Mesothelial cell of epicardium (in vitro differentiated cells): ENCODE measurements at places on chromosomes 13 and 19. TPM values are rescaled to one million over a fixed set of nuclear protein-coding genes. Genes with fewer than 3 reads are reported as not detected.

DNA sequence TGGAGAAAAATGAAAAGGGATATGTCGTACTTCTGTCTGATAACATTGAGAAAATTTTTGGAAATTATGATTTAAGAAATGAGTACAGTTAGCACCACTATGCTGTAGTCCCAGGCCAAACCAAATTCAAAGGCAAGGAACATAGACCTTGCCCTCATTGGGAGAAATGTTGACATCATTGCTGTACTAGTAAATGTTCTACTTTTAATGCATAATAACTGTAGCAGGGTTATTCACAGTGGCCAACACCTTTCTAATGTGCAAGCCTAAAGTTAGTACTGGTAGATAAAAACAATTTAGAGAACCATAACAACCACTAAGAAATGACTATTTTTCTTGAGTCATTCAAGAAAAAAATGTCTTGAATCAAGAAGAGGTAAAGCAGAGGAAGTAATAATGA is 792.6 kb upstream of the GPC6 start:
- no peak overlapping the region for H3K4me3 ChIP-seq
- H3K27me3 ChIP-seq: no peaks in the 10 kb centered on the region
- H3K27ac ChIP-seq: no peak overlapping the region

GRCh38 chr19:47819858-47820257 is 1.9 kb upstream of the CRX start:
- H3K27me3 ChIP-seq: peaks cover 15% of the 10 kb centered on the region
- no peak overlapping the region for H3K4me3 ChIP-seq
- peak overlapping the region; percentile 41 for H3K27ac ChIP-seq
- DNase-seq: no peak
- peaks cover 16% of the 10 kb centered on the region for H3K4me1 ChIP-seq

DNA sequence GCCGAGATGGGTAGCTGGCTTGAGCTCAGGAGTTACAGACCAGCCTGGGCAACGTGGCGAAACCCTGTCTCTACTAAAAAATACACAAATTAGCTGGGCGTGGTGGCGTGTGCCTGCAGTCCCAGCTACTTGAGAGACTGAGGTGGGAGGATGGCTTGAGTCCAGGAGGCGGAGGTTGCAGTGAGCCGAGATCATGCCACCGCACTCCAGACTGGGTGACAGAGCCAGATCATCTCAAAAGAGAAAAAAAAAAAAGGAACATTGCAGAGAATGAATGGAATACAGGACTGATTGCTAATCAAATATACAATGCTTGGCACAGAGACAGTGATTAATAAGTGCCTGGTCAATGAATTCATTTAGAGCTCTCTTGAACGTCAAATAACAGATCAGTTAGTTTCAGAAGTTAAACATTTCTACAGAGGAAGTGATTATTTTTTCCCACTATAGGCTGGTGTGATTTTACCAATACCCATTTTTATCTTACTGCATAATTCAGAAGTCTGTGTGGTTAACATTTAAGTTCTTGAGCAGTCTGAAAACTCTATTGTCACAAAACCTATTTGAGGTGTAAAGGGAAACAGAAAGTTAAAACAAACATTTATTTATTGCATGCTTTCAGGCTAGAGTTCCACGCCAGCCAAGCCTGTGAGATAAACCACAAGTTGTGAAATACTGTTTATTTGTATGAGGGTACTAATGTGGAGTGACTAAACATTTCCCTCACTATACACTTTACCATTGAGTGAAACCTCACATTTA is 7.7 kb upstream of the TBC1D4 start:
- H3K4me3 ChIP-seq: no peak overlapping the region
- no peak for DNase-seq
- peaks cover 3% of the 10 kb centered on the region for H3K4me1 ChIP-seq

DNA sequence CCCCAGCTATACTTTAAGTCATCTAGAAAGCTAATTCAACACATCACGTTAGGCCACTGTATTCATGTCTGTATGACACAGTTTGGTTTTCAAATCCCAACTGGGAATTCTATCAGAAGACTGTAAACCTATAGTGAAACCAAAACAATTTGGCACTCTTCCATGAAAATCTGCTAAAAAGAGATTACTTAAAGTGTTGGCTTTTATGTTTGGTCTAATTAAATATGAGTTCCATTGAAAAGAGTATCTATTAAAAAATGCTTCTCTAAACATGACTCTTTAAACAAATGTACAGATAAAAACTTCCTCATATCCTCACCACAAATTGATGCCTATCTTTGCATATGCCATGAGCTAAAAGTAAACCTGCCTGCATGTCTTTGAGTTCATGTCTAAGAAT is 25.4 kb downstream of the PCDH9 start:
- no peaks in the 10 kb centered on the region for H3K4me1 ChIP-seq
- H3K36me3 ChIP-seq: no peaks in the 10 kb centered on the region
- no peak overlapping the region for H3K27ac ChIP-seq
- no peak for DNase-seq

- no peak overlapping the region for H3K27ac ChIP-seq
- DNase-seq: no peak
- no peaks in the 10 kb centered on the region for H3K4me1 ChIP-seq
- no peak overlapping the region for H3K4me3 ChIP-seq
- no peaks in the 10 kb centered on the region for H3K27me3 ChIP-seq
These were observed 17.2 kb upstream of the TNFSF14 start for GRCh38 chr19:6687114-6687513.

- no peak overlapping the region for H3K27ac ChIP-seq
- H3K4me1 ChIP-seq: no peaks in the 10 kb centered on the region
- DNase-seq: no peak
- no peak overlapping the region for H3K4me3 ChIP-seq
These were observed 15.6 kb downstream of the ZNF836 start for GRCh38 chr19:52155596-52156359.

- DNase-seq: no peak
- no peaks in the 10 kb centered on the region for H3K36me3 ChIP-seq
- no peak overlapping the region for H3K4me3 ChIP-seq
- no peak overlapping the region for H3K27ac ChIP-seq
- peaks cover 2% of the 10 kb centered on the region for H3K27me3 ChIP-seq
- H3K4me1 ChIP-seq: peaks cover 20% of the 10 kb centered on the region
These were observed 20.0 kb downstream of the ENOX1 start for GRCh38 chr13:43766725-43767124.

GRCh38 chr19:982567-983170 is 1.5 kb upstream of the WDR18 start:
- H3K4me1 ChIP-seq: peaks cover 12% of the 10 kb centered on the region
- peaks cover 4% of the 10 kb centered on the region for H3K36me3 ChIP-seq
- DNase-seq: peak; percentile 90

DNA sequence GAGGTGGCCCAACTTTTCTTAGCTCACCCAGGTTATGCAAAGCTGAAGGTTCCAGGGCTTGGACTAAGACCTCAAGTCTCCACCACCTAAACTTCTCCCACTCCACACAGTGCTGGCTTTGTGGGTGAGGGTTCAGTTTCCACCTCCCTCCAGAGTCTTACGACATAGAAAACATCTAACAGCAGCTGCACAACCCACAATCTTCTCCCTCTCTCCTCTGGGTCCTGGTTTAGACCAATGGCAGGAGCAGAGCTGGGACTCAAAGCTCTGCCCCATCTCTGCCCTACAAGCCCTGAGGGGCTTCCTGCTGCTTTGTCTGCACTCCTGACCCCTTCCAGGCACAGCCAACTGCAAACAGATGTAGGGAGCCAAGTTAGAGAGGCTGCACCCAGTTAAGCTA is 16.0 kb downstream of the IRGC start:
- no peak for DNase-seq
- peaks cover 41% of the 10 kb centered on the region for H3K36me3 ChIP-seq
- H3K27me3 ChIP-seq: no peaks in the 10 kb centered on the region
- H3K4me3 ChIP-seq: no peak overlapping the region
- peak overlapping the region; percentile 87 for H3K27ac ChIP-seq

DNA sequence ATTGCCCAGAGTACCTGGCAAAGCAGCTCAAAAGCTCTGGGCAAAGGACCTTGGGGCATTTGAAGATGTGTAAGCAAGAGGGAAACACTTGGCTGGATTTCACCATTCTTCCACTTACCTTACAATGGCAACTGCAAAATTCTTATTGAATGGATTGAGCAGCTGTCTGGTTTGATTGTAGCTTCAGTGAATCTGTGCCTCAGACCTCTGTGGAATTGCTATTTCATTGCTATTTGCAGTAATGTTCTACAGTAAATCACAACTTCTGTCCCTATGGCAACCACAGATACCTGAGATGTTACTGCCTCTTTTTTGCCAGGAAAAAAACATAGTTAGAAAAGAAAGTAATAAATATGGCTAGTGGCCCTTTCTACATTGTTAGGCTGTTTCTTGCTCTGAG is 519.5 kb downstream of the SUCLA2 start:
- no peaks in the 10 kb centered on the region for H3K4me1 ChIP-seq
- peaks cover 3% of the 10 kb centered on the region for H3K27me3 ChIP-seq
- H3K4me3 ChIP-seq: no peak overlapping the region
- H3K27ac ChIP-seq: no peak overlapping the region
- no peak for DNase-seq

- no peak overlapping the region for H3K27ac ChIP-seq
- H3K36me3 ChIP-seq: no peaks in the 10 kb centered on the region
- H3K27me3 ChIP-seq: no peaks in the 10 kb centered on the region
- DNase-seq: no peak
These were observed 775.7 kb upstream of the SPRY2 start for GRCh38 chr13:81116461-81117282.

DNA sequence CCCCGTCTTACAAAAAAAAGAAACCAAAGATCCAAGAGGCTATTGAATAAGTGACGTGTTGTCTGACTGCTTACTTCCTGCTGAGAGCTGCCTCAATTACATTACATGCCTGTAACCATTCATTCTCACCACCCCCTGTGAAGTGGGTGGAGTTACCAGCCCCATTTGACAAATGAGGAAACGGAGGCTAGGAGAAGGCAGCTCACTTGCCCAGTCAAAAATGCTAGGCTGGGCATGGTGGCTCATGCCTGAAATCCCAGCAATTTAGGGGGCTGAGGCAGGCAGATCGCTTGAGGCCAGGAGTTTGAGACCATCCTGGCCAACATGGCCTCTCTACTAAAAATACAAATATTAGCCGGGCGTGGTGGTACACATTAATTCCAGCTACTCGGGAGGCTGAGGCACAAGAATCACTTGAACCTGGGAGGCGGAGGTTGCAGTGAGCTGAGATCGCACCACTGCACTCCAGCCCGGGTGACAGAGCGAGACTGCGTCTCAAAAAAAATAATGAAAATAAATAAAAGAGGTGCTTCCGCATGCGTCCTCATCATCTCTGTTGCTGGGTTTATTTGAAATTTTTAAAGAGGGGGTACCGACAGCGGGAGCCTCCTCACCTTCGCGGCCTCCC is 499 bp downstream of the LSM7 start:
- DNase-seq: no peak
- no peaks in the 10 kb centered on the region for H3K27me3 ChIP-seq
- peak overlapping the region; percentile 97 for H3K4me3 ChIP-seq

DNA sequence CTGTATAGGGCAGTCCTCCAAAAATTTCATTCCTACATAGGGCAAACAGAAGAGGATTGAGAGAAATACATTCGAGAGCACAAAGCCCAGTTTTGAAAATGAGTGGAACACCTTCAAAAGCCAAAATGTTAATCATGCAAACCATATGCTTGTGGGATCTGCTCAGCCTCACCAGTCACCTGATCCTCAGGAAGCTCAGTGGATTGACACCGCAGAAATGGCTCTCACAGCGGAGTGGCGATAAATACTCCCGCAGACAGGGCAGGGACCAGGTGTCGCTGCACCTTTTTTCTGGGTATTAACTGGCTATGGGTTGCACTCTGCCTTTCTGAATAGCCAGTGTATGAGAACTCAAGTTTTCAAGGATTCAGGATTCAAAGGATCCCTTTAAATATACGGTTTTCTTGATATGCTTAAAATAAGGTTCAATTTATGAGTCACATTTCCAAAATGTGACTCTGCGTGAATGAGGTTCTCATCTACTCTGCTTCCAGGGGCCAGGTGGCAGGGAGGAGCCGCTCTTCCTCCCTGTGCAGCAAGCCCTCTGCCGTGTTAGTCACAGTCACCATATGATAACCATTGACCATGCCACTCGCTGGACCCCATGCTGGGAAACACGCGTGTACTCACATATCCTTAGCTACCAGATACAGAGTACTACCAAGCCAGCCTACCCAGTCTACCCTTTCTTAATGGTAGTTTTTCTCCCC is 18.3 kb upstream of the DHRS12 start:
- H3K36me3 ChIP-seq: no peaks in the 10 kb centered on the region
- peaks cover 21% of the 10 kb centered on the region for H3K4me1 ChIP-seq
- H3K27me3 ChIP-seq: peaks cover 21% of the 10 kb centered on the region
- no peak for DNase-seq
- H3K4me3 ChIP-seq: no peak overlapping the region

- peak; percentile 57 for DNase-seq
- H3K27me3 ChIP-seq: no peaks in the 10 kb centered on the region
- H3K4me1 ChIP-seq: peaks cover 6% of the 10 kb centered on the region
- H3K36me3 ChIP-seq: peaks cover 19% of the 10 kb centered on the region
- H3K27ac ChIP-seq: peak overlapping the region; percentile 89
- peak overlapping the region; percentile 85 for H3K4me3 ChIP-seq
These were observed 27.7 kb downstream of the ZNF844 start for GRCh38 chr19:12092065-12092867.

DNA sequence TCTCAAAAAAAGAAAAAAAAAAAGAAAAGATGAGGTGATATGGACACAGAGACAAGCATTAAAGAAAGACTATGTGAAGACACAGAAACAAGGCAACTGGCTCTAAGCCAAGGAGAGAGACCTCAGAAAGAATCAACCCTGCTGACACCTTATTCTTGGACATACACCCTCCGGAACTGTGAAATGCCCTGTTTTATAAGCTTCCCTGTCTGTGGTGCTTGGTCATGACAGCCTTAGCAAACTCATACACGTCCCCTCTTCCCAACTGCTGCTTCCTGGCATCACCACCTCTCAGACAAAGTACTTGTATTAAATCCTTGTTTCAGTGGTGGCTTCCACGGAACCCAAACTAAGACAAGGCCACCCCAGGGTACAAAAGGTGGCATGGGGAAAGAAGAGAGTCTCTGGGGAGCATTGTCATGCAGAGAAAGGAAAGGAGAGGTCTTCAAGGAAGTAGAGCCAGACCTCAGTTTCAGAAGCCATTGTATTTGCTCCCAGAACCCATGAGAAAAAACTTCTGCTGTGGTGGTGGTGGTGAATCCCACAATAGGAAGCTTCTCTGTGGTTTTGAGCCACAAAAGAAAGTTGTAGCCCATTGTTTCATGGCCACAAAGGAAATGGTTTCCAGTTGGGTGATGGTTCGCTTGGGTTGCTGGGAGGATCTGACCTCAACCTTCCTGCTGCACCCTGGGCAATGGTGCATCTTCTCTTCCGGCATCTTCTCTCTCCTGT is 16.3 kb upstream of the TSPAN16 start:
- no peak overlapping the region for H3K4me3 ChIP-seq
- H3K4me1 ChIP-seq: peaks cover 8% of the 10 kb centered on the region
- no peak for DNase-seq
- H3K27me3 ChIP-seq: no peaks in the 10 kb centered on the region
- H3K36me3 ChIP-seq: no peaks in the 10 kb centered on the region
- H3K27ac ChIP-seq: no peak overlapping the region

The OVOL3 gene
- not detected in 3 replicates for total RNA-seq

The HS6ST3 gene
- 0.60 to 0.66 TPM (median 0.62 TPM) in 3 replicates for total RNA-seq

The IGFL2 gene
- total RNA-seq: 2.0 to 3.7 TPM (median 3.7 TPM) in 3 replicates

The ZNF285 gene
- total RNA-seq: 9.8 to 11.6 TPM (median 11.2 TPM) in 3 replicates

The LYPD5 gene
- 0.27 to 0.57 TPM (median 0.33 TPM) in 3 replicates for total RNA-seq

The ZNF835 gene
- 0.07 to 0.34 TPM in 2 of 3 replicates, not detected in the other for total RNA-seq

The SMIM7 gene
- 74.8 to 80.9 TPM (median 80.2 TPM) in 3 replicates for total RNA-seq

The LHFPL6 gene
- total RNA-seq: 18.2 to 20.2 TPM (median 19.0 TPM) in 3 replicates

The SLITRK1 gene
- 1.0 to 1.2 TPM (median 1.1 TPM) in 3 replicates for total RNA-seq

The SLC25A41 gene
- 1.2 to 1.8 TPM (median 1.6 TPM) in 3 replicates for total RNA-seq

The MAP2K2 gene
- 147 to 161 TPM (median 152 TPM) in 3 replicates for total RNA-seq

The USHBP1 gene
- 0.45 TPM in 1 of 3 replicates, not detected in the others for total RNA-seq

The ZNF550 gene
- 10.3 to 13.3 TPM (median 11.3 TPM) in 3 replicates for total RNA-seq

The HIPK4 gene
- total RNA-seq: 0.20 to 0.32 TPM (median 0.31 TPM) in 3 replicates

The INSR gene
- total RNA-seq: 42.3 to 46.5 TPM (median 44.7 TPM) in 3 replicates

The MCOLN1 gene
- 20.5 to 21.0 TPM (median 20.7 TPM) in 3 replicates for total RNA-seq
